ENCODE measurements at places on chromosomes 11 and 22.

DNA sequence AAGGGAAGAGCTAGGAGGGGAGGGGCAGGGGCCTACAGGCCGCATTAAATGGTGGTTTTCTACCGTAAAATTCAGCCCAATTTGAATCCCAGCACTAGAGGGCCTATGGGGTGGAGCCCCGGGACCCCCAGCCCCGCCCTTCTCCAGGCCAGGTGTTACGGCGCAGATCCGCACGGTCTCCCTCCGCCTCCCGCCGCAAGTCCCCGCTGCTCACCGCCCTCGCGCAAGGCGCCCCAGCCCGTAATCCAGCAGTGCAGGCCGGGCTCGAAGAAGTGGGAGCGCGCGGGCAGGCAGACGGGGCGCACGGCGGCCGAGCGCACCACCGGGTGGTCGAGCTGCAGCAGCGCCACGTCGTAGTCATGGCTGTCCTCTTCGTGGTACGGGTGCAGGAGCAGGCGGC is 17.3 kb downstream of the KCTD17 start:
- DNase-seq, result no peak

DNA sequence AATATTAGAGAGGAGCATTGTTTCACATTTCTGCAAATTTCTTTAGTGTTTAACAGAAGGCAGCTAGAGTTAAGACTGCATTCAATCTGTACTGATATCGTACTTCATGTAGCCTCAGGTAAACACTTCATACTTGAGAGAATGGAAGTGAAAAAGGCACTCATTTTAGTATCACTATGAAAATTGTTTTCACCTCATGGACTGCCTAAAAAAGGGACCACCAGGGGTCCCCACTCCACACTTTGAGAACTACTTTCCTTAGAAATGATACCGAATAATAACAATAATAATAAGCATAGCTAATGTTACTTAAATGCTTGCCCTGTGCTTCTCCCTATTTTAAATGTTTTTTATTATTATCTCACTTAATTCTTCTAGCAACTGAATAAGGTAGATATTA is 95.1 kb downstream of the BLID start:
- DNase-seq, result no peak

DNA sequence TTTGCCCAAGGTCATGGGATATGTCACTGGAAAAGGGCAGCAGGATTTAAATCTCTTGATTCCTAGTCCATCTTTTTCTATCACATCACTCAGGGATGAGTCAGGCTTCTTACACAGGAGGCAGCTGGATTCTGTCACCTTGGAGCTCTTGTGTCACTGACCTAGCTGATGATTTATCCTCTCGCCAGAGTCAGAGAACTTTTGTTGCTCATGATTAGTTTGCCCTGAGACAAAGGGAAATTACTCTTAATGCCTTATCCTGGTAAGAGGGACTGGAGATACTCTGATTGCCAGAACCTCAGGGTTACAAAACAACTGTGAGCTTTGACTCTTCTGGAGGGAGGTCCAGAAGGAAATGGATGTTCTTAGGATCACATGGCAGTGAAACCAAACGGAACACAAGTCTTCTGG is 10.1 kb downstream of the COA4 start:
- no peak for DNase-seq

DNA sequence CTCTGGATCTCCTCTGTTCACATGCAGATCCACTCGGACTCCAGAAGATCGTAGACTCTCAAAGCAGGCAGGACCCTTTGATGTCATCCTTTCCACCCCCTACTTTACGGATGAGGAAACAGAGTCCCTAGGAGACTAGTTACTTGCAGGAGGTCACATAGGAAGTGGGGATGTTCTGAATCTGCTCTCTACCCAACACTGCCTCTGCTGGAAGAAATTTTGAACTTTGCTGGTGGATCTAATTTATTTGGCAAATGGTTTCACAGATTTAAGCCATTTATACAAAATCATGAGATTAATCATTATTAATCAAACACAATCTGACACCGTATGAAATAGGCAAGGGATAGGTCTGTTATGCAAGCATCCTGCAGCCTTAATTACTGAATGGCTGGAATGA is 55.0 kb upstream of the USP47 start:
- no peak for DNase-seq

DNA sequence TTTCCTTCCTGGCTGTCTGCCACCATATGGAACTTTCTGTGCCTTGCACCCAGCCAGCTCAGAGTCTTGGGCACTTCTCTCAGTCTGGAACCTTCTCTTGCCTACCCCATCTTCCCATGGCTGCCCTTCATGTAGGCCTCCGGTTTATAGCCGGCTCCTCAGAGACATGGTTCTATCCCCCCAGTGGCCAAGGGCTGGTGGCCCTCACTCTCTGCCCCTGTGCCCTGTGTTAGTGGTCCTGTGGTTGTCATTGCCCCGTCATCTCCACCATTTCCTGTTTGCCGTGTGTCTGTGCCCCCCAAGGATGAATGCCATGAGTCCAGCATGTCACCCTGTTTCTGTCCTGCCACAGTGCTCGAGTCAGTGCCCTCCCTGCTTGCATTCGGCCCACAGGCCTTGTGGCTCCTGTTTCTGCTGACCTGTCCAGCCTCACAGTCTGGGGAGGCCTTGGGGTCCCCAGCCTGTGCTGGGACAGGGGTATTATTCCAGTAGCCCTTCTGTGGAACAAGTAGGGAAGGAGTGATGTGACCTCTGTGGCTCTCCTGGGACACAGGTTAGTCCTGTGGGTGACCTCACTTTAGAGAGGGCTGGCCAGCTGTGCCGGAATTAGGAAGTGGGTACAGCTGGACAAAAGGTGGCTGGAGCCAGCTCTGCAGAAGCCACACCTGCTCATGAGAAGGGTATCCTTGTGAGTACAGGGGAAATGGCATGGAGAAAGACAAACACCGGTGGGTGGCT is 30.7 kb downstream of the ST3GAL4 start:
- DNase-seq, result no peak

DNA sequence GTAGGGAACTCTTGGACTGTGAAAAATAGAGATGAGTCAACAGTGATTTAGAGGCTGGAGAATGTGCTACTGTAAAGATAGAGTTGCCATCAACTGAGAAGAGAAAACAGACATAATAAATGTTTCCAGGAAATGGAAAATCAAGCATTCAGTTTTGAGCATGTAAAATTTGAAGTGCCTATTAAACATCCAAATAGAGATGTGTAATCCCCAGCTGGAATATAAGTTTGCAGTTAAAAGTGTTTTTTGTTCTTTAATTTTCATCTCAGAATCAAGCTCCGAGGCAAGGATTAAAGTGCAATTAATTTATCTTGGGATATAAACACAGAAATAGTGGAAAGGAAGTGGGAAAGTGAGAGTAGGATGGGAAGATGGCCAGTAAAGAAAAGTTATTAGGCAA is 666.0 kb upstream of the RAG2 start:
- no peak for DNase-seq

GRCh38 chr11:72422414-72422813 is 11.9 kb downstream of the CLPB start:
- no peak for DNase-seq

DNA sequence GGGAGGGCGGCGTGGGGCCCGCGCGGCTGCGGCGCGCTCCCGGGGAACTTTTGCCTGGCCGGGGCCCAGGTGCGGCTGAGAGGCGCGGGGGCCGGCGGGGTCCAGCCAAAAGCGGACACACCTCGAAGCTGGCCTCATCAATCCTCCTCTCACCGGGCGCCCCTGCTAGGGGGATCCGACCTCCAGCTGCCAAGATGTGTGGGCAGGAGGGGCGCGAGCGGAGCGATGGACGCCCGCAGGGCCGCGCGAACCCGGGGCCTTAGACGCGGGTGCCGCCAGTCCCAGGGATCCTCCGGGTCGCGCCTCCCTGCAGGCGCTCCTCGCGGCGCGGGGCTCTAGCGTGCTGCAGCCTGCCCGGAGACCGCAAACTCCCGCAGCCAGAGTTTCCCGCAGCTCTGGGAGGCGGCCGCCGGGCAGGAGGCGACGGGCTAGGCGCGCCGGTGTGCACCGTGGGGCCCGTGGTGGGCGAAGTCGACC is 785 bp downstream of the IGSF9B start:
- DNase-seq, result no peak

DNA sequence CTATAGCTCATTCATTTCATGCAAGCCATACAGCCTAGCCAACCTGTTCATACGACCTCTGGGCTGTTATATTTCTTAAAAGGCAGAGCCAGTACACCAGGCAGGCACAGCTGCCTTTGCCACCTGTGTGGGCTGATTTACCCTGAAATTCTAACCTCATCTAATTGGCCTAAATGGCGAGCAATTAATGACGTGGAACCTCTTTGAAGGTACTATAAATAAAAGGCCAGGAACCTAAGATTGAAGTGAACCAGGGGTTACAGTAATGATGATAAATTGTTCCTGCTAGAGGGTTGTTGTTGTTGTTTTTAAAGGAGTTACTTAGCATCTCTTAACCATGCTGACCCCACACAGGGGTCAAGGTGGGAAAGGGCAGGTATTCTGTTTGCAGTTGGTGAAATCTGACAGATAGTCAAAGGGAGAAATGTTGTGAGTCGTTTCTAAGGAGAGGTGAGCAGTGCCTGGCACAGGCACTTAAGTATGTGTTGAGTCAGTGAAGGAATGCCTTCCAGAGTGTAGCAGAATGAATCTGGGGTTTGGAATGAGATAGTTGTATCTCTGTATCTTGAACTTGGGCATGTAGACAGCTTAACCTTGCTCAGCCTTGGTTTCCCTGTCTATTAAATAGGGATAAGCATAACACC is 213.5 kb upstream of the NAV2 start:
- DNase-seq, result peak; percentile 7

GRCh38 chr22:29328566-29329500 is 13.3 kb upstream of the RASL10A start:
- no peak for DNase-seq

DNA sequence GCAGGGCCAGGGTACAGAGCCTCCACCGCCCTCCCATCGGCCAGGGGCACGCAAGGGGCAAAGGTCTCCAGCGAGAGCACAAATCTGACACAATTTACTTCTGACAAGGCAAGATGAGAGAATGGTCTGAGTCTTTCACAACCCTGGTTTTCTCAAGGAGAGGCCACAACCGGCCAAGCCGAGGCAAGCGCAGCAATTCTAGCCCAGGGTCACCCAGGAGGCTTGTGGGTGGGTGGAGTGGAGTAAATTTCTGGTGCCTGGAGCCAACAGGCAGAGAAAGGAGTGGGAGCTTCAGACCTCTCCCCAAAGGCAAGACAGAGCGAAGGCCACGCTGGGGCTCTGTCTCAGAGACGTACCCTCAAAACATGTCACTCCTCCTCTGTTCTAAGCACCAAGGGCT is 9.3 kb downstream of the LARGE2 start:
- no peak for DNase-seq

GRCh38 chr11:46290598-46291309 is 13.3 kb downstream of the CREB3L1 start:
- DNase-seq, result no peak

- no peak for DNase-seq
These were observed 53.6 kb downstream of the SHANK2 start for GRCh38 chr11:71198823-71199165.

- DNase-seq, result no peak
These were observed 5.2 kb downstream of the BET1L start for GRCh38 chr11:201966-202365.

- DNase-seq, result no peak
These were observed 192.1 kb upstream of the NCAM1 start for GRCh38 chr11:112769170-112769569.

GRCh38 chr11:116062129-116062489 is 557.9 kb upstream of the CADM1 start:
- peak; percentile 86 for DNase-seq

- DNase-seq, result peak; percentile 94
These were observed at the start of gene DRAP1 for GRCh38 chr11:65919141-65919572. Gene DRAP1 (plus strand): TSS chr11:65919426. CDS start chr11:65919502, 76 bp downstream.

DNA sequence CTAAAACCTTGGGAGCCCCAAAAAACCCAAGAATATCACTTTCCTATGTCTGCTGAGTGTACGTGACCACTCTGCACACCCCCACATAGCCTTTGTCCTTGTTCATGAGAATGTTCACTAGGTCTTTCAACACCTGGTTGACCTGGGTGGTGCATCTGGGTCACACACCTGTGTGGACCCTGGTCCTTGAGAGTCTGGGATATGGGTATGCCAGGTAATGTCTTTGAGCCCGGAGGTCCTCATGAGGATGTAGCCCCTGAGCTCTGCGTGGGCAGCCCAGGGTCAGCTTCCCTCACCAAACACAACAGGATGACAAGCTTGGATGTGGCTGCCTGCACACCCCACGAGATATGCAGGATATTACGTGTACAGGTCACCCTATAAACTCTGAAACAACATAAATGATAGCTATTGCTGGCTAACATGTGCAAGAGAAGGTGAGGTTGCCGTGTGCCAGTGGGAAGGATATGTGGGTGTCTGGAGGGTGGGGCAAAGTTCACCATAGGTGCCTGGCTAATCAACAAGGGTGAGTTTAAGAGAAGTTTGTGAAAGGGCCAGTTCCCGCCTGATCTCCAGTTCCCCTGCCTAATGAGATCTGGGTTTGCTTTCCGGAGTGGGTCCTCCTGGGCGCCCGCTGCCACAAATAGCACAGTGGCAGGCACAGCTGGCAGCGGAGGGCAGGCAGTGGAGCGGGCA is 1.4 kb upstream of the PPARA start:
- DNase-seq, result no peak

DNA sequence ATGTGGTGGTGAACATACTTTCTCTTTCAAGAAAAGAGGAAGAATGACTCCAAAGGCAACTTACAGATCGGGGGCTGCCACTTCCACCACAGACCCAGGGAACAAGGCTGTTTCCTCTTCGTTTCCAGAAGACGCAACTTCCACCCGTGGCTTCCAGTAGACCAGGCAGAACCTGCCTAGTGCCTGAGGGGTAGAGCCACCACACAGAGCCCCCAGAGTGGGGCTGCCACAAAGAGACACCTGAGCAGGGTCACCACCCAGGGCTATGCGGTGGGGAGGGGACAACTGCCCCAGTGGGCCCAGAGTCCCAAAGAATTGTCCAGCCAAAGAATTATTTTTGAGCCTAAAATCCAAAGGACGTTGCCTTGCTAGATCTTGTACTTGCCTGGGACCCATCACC is 16.7 kb upstream of the PHF21B start:
- no peak for DNase-seq

DNA sequence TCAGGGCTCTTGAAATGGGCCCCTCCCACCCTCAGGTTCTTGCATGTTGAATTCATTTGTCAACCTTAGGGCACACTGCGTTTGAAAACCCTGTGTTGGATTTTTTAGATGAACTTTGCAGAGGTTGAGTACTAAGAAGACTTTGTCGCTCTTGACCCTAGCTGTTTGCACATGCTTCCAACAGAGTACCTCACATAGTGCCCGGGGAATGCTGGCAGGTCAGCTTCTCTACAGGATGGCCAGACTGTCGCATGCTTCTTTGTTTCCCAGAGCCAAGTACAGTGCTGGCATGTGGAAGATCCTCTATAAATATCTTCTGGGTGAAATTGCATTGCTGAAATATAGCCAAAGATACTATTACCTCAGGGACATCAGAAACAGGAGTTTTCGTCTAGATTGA is 59.9 kb downstream of the FAT3 start:
- DNase-seq, result no peak

DNA sequence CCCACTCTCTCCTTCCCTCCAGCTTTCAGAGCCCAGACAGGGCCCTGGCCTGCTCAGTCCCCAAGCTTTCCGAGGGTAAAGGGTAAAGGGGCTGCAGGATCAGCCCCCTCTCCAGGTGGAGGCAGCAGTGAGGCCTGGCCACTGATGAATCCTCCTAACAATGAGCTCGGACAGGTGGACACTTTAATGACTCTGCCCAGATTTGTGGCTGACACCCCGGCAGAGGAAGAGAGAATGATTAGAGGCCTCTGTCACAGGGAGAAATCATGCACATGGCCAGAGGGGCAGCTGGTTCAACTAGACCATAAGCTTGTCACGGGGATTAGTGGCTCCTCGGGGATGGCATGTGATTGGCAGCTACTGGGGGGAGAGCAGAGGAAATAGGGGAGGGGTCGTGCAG is 587.5 kb upstream of the B3GAT1 start:
- no peak for DNase-seq

All from DMS79 (cell line).